Sciatic nerve (tissue), 2 donors: ENCODE measurements at places on chromosomes 11 and 22. TPM values are rescaled to one million over a fixed set of nuclear protein-coding genes. Genes with fewer than 3 reads are reported as not detected.

MS4A12 gene
- not detected for total RNA-seq

BSCL2 gene
- 44.5 TPM for total RNA-seq

GRCh38 chr11:132006884-132007580 is 636.6 kb downstream of the NTM start:
- DNase-seq: no peak

GRCh38 chr11:1989953-1990352 is 7.7 kb downstream of the H19 start:
- DNase-seq: no peak

DNA sequence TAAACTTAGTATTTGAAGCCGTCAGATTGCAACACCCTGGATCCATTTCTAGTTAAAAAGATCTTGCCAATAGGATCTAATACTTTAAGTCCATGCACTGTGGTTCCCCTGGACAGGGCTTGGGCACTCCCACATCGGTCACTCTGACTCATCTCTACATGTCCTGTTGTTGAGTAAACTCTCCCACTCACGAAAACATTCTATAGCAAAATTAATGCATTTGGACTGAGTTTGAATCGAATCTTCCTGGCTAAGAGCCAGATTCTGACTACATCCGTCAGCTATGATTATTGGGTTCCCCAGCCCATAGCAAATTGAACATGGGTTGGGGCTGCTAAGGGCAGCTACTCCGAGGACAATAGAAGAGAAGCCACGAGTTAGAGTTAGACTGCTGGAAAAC is 182.1 kb upstream of the SORL1-AS1 start:
- no peak for DNase-seq
